ENCODE measurements at places on chromosomes 7 and 10.

GRCh38 chr7:109901926-109902325 is 1189.0 kb upstream of the LRRN3 start:
- no peak for DNase-seq

- DNase-seq: no peak
Measured at GRCh38 chr7:69553190-69553589, 45.1 kb upstream of the AUTS2 start.

DNA sequence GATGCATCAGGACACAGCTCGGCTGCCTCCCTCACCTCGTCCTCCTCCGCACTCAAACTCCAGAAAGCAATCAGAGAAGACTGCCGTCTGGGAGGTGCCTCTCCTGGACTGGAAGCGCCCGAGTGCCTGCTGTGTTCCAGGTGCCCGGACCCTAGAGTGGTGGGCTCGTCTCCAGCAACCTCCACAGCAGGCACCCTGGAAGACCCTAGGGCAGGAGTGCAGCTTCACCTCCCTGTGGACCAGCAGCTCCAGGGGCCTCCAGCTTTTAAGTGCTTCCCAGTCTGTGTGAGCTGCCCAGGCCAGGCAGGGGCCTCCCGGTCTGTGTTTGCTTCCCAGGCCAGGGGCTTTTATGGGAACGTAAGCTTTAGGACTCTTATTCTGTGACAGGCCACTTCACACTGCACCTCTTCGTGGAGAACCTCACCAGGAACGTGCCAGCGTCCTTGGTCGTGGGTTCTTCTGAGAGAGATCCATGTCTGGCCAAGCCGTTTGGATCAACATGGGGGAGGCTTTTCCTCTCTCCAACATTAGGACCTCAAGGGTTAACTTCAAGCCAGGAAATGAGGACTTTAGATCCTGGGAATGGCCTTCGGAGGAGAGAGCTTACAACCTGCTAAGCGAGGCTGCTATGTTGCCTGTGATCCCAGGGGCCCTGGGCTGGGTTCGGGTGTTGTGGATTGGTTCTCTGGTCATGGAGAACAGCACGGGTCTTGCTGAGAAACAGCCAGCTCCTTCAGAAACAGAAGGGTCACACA is 5.9 kb upstream of the PWWP2B start:
- DNase-seq: no peak

GRCh38 chr10:692682-693351 is 3.3 kb upstream of the DIP2C start:
- no peak for DNase-seq

GRCh38 chr10:69854511-69855345 is 53.0 kb downstream of the COL13A1 start:
- no peak for DNase-seq

DNA sequence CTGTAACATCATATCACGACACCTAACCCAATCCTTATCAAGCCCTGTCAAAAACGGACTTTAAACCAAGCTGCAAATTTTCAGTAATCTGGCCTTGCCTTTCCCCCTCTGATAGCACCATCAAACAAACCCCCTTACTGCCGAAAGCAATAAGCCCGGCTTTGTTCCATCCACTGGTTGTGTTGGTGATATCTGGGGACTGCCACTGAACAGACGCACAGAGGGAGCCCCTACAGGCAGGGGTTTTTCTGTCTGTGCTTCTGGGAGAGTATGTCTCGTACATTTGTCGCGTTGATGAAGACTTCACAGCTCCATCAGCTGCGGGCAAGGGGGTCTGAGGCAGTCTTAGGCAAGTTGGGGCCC is 550 bp upstream of the PLAU start:
- no peak for DNase-seq

- no peak for DNase-seq
Measured at GRCh38 chr10:110959379-110960332, 40.3 kb downstream of the SHOC2 start.

- peak; percentile 5 for DNase-seq
Measured at GRCh38 chr10:97849687-97850402, at the start of gene GOLGA7B. TSS of gene GOLGA7B (plus strand) at chr10:97849843. CDS start at chr10:97850304, 461 bp downstream.

GRCh38 chr10:50604049-50604640 is 19.6 kb downstream of the SGMS1 start:
- DNase-seq: peak; percentile 75

DNA sequence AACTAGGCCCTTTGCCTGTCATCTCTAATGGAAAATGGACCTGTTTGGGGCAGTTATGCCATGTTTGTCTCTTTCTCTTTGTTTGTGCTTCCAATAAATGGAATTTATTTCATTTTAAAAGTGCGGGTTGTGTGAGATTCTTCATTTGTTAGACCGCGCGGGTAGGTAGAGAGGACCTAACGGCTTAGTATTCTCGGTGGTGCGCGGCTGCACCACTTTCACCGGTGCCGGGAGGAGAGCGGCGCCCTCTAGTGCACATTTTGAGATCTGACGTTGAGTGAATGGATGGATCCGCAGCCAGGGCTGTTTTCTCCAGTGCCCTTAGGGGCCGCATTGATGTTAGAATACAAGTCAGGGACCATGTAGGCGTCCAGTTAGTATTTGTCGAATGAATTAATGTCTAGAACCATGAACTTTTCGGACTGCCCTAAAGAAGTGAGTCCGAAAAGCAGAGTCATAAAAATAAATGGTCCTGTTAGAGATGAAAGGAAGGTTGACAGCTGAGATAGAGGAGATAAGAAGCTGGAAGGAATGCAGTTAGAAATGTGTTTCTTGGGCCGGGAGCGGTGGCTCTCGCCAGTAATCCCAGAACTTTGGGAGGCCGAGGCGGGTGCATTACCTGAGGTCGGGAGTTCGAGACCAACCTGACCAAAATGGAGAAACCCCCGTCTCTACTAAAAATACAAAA is 29.3 kb upstream of the GIMAP8 start:
- DNase-seq: peak; percentile 91

GRCh38 chr7:99398891-99399445 is 9.4 kb downstream of the PDAP1 start:
- no peak for DNase-seq

DNA sequence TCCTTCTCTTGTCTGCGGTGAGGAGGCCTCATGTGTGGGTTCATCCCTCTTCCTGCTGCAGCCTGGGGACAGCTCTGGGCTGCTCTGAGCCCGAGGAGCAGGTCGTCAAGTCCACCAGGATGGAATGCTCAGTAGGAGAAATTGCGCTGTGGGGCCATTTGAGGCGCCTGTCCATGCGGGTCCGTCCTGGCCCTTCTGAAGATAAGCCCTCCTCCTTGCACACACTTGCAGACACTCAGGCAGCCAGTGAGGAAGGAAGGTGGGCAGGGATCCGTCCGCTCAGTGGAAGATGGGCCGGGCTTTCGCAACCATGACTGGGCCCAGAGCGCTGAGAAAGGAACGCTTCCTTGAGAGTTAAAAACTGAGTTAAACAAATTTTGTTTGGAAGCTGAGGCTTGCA is 356.8 kb downstream of the GLRX3 start:
- DNase-seq: no peak

DNA sequence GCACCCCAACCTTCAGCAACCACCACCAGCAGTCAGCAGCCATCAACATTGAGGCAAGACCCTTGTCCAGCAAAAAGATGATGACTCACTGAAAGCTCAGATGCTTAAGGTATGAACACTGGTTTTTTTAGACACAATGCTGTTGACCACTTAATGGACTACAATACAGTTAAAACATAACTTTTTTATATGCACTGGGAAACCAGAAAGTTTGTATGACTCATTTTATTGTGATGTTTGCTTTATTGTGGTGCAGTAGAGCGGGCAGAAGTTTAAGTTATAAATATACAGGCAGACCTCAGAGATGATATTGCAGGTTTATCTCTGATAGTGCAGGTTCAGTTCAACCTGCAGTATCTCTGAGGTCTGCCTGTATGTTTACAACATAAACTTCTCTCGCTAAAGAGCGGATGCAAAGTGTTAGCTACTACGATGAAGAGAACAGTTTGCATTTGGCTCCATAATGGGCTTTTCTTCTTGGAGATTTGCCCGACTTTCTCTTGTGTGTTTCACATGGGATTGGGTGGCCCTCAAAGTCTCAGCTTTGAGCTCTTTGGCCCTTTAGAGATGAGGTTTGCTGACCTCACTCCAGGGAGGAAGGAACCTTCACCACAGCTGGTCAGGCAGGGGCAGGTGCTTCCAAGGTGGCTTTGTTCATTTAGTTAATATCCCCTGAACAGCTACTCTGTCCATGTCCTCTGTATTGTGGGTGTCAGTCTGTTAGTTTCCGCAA is 84.4 kb upstream of the SHH start:
- no peak for DNase-seq

- peak; percentile 38 for DNase-seq
Measured at GRCh38 chr10:114653926-114654325, 4.1 kb downstream of the ABLIM1 start.

DNA sequence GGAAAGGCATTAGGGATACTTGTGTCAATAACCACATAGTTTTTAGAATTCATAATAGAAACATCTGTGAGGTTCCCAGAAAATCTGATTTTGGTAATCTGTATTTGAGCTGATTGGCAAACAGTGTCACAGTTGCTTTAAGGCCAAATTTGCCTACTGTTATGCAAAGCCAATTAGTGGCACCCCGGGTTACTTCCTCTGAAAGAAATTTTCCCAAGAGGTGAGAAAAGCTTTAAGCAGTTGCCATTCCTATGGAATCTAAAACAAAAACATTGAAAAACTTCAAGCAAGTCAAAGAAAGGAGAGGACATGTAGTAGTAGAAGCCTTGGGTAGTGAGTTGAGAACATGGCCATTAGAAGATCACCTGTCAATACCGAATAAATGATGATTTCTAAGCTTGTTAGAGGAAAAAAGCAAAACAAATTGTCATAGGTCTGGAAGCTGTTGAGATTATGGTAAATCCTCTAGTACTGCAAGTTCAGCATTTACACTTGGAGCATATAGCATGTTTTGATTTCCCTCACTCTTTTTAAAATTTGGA is 176.8 kb downstream of the TWIST1 start:
- DNase-seq: no peak

DNA sequence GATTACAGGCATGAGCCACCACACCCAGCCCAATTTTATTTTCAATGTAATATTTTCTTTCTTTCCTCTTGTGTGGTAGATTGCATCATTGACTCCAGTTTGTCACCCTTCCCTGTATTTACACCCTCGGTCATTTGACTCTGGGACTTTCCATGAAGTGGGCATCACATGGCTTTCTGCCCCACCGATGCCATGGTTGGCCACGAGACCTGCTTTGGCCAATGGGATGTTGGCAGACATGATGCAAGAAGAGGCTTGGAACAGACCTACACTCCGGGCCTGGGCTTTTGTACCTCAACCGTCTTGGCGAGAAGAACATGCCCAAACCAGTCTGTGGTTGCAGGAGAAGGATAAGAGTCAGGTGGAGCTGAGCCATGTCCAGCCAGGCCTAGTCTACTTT is 38.8 kb upstream of the CACUL1 start:
- DNase-seq: no peak

DNA sequence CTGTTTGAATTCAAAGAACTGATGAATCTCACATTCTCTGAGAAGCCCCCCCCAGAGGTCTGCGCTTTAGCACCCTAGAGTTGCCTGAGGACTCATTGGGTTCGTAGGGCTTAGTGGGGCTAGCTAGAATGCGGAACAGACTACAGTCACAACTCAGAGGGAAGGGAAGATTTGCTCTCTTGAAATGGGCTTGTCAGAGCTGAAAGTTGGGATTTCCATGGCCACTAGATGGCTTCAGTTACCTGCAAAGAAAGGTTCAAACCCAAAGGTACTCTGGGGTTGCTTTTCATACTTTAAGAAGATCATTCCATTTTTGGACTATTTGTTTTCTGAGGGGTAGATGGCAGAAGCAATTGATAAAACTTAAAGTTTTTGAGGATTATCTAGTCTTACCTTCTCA is 205.0 kb downstream of the BBS9 start:
- DNase-seq: peak; percentile 73

DNA sequence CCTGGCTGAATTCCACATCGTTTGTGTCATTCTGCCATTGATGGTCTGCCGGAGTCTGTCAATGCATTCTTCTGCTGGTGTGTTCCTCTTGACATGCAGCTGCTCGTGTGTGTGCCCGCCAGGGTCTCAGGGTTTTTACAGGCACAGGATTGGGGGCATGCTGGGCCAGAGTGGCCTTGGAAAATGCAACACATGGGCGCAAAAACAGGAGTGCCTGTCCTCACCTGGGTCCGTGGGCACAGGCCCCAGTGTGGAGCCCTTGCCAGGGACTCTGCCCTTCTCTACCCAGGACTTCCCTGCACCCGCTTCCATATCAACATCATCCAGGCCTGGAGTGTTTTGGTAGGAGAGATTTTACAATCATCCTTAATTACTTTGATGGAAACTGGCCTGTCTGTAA is 340.7 kb downstream of the KIF20B start:
- DNase-seq: no peak

GRCh38 chr10:69279110-69279509 is 814 bp downstream of the HK1 start:
- DNase-seq: no peak

DNA sequence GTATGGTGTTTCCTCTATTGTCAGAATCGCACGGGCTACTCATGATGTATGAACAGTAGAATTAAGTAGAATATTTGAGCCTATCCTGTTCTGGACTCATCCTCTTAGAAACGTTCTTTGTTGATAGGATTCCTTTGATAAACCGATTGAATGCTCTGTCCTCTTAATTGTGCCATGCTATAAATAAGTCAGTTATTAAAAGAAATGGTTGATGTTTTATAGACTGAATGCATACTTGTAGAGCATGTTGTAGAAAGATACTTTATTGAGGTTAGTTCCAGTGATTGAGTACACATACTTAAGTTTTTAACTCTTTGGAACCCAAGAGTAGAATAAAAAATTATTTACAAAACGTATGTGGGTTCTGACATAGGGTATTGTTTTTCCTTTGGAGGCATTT is 54.9 kb upstream of the HBP1 start:
- DNase-seq: no peak

GRCh38 chr7:143300959-143301935 is 13.1 kb downstream of the CASP2 start:
- DNase-seq: no peak

DNA sequence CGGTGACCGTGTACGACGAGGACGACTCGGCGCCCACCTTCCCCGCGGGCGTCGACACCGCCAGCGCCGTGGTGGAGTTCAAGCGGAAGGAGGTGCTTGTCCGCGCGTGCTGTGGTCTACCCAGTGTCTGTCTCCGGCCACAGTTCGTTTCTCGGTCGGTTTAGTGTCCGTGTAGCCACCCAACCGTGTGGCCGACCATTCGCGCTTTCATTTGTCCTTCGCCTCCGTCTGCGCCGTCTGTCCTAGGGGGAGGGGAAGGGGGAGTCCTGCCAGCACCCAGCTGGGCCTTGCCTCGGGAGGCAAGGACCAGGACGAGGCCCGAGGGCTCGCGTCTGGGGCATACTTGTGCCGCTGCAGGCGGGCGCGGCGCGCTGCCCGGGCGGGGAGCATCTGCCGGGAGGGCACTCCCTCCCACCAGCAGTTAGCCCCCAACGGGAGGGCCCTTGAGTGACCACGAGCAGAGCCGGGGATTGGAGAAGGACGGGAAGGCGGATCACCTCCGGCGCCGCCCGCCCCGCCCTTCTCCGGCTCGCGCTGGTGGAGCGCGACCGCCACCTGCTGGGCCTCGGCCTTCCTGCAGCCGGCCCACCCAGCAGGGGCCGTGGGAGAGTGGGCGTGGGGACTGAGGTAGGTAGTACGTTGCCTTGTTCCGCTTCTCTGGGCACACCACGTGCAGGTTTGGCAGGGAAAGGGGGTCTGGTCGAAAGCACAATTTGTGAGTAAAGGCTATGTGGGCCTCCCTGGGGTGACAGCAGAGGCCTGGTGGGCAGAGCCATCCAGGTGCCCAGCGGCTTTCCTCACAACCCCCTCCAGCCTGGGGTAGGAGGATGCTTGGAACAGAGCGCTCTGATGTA is 28.5 kb downstream of the RET start:
- peak; percentile 52 for DNase-seq

GRCh38 chr10:77603534-77603927 is 34.1 kb downstream of the KCNMA1 start:
- no peak for DNase-seq
